ENCODE measurements at places on chromosomes 2 and 18.

DNA sequence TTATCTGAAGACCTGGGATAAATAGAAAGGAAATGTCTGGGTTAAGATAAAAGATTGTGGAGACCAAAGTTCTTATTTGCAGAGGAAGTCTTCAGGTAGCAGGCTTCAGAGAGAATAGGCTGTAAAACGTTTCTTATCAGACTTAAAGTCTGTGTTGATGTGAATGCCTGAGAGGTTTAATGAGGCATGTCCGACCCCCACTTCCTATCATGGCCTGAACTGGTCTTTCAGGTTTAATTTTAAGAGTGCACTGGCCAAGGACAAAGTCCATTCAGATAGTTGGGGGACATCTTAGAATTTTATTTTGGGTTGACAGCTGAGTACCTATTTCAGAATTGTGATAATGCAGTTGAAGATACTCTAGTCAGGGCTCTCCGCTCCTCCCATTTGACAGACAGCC is 92.1 kb downstream of the ATL2 start:
- DNase-seq: no peak

- no peak for DNase-seq
Measured at GRCh38 chr18:78526923-78527711, 452.5 kb upstream of the SALL3 start.

GRCh38 chr2:199581935-199582360 is 124.2 kb upstream of the SATB2 start:
- no peak for DNase-seq

- no peak for DNase-seq
Measured at GRCh38 chr2:30373881-30374302, 73.2 kb upstream of the LCLAT1 start.

- no peak for DNase-seq
Measured at GRCh38 chr2:176613323-176613987, 344.2 kb downstream of the MTX2 start.

DNA sequence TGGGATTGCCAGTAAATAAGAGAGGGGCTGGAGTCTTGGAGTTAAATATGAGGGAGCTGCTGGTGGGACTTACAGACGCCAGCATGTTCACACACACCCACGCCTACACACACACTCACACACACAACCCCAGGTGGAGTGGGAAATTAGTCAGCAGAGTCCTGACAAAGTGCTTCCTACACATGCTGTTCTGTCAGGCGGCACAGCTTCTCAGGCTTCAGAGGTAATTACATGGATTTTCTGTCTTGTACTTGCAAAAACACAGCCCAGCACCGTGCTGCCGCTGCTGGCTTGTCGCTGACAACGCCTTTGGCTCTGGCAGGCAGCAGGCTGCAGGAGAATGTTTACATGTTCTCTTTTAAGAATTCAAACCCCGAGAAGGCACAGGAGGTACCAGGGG is 1186.3 kb upstream of the CELF4 start:
- DNase-seq: no peak

Measured in NCI-H187 treated with DMSO at 0.1 percent for 48 hours (cell line).